ENCODE measurements at places on chromosomes 12 and 14.

- H3K4me3 ChIP-seq: peak overlapping the region; percentile 77
- no peaks in the 10 kb centered on the region for H3K36me3 ChIP-seq
- no peaks in the 10 kb centered on the region for H3K27me3 ChIP-seq
- peak; percentile 94 for DNase-seq
These were observed 11.3 kb upstream of the SNAPC1 start for GRCh38 chr14:61750708-61751474.

- H3K4me1 ChIP-seq: no peaks in the 10 kb centered on the region
- H3K36me3 ChIP-seq: no peaks in the 10 kb centered on the region
- no peak for DNase-seq
These were observed 32.3 kb downstream of the DIO3 start for GRCh38 chr14:101593411-101594238.

DNA sequence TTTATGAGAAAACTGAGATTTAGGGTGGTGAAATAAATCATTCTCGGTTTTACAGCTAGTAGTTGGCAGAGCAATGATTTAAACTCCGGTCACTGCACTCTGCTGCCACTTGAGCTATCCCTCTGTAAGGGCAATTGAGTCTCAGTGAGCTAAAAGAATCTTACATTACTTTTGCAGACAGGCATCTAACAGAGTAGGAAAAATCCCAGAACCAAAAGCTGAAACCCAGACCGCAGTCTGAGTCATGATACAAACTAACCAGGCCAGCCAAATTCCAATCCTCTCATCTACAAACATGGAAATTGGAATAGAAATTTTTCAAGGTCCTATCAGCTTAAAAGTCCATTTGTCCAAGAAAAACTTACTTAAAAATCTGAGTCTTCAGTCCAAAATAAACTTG, 73.7 kb downstream of the ANKS1B start:
- DNase-seq: no peak
- H3K4me3 ChIP-seq: no peak overlapping the region
- no peaks in the 10 kb centered on the region for H3K36me3 ChIP-seq

DNA sequence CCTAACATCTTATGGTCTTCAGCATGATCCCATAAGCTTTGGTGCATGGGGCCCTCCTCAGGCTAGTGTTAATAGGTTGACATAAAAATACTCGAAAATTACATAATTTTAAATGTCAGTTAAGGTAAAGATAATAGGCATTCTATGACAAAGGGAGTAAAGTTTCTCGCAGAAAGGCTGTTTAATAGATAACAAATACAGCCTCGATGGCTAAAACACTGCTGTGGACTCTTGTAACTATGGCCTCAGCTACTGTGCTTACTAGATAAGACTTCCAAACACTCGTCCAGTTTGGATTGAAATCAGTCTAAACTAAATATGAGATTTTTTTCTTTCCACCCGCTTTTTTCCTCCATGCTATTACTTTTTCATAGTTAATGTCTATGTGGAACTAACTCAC, 23.2 kb upstream of the MGST1 start:
- no peak overlapping the region for H3K4me3 ChIP-seq
- H3K27me3 ChIP-seq: no peaks in the 10 kb centered on the region
- H3K36me3 ChIP-seq: no peaks in the 10 kb centered on the region
- H3K27ac ChIP-seq: no peak overlapping the region

DNA sequence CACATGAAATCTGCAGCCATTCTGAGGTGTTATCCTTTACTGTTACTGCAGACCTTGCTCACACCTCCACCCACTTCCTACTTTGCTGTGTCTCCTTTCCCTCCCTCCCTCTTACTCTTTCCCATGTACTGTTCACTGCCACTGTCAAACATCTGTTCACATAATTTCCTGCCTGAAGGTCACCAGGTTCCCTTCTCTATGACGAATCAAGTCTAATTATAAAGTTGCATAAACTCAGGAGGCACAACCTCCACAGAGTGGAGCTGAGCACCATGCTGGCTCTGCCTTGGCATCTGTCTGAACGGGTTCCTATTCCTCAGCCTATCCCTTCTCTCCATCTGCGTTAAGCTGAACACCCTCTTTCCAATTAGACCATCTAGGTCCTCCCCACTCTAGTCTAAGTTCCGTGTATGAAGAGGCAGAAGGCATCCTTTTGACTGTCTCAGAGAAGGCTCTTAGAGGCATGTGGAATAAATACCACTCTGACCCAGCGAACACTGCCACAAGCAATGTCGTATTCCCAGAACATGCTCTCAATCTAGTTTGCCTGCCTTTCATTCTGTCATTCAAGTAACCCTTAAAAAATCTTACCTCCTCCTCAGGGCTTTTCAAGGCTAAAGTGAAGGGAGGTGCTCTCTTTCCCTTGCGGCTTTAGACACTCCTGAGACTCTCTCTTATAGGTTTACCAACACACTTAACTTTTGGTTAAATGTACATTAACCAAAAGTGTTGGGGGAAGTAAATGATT, 48.7 kb downstream of the ACADS start:
- no peaks in the 10 kb centered on the region for H3K4me1 ChIP-seq
- no peak for DNase-seq
- H3K4me3 ChIP-seq: no peak overlapping the region
- H3K36me3 ChIP-seq: peaks cover 8% of the 10 kb centered on the region

GRCh38 chr12:89390802-89391673, 38.7 kb upstream of the DUSP6 start:
- H3K27me3 ChIP-seq: no peaks in the 10 kb centered on the region
- no peaks in the 10 kb centered on the region for H3K36me3 ChIP-seq
- no peak for DNase-seq
- no peak overlapping the region for H3K27ac ChIP-seq
- peaks cover 7% of the 10 kb centered on the region for H3K4me1 ChIP-seq

All from aorta (tissue), 5 donors.